ENCODE measurements at places on chromosomes 11 and 22. TPM values are rescaled to one million over a fixed set of nuclear protein-coding genes. Genes with fewer than 3 reads are reported as not detected.
A peak's percentile ranks its signal among the peaks of the same experiment; 100 is the strongest.

Gene SH3BP1
- polyA plus RNA-seq: 28.9 TPM

Gene E2F8
- polyA plus RNA-seq: 25.2 TPM

Gene NLRP14
- polyA plus RNA-seq: 0.07 TPM

Gene MTFP1
- polyA plus RNA-seq: 10.1 TPM

Gene CD3G
- 0.94 TPM for polyA plus RNA-seq

Gene AGBL2
- 14.8 TPM for polyA plus RNA-seq

Gene PGA5
- polyA plus RNA-seq: 0.44 TPM

Gene PRG3
- 0.69 TPM for polyA plus RNA-seq

DNA sequence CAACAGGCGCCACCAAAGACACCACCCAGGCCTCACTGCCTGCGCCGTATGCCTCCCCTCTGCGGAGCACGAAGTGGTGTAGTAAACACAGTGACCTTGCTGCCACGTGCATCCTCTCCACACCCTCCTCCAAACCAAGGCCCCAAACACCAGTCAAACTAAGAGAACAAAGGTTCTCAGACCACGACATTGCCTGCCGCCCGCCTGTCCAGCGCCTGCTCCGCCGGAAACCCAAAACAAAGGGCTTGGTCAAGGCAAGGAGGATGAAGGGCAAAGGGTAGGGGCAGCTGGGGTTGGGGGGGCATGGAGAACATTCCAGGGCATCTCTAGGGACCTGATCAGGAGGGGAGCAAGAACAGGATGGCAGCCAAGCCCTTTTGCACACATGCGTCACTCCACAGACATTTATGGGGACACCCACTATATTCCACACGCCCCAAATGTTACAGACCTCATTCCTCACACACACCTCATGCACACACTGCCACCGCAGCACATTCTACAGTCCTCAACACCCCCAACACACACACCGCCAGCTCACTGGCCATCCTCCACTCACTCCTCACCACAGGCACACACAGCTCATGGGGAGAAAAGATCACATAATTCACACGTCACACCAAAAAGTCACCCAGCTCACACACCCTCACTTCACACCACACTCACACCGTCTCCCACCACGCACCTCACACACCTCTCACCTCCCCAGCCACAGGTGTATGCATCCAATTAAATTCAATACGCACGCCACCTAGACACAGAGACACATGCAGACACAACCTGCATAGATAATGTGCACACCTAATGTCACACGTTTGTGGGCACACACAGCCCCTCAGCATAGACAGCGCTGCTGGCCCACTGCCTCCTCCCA, 34.5 kb downstream of the PDE2A start:
- DNase-seq: no peak

GRCh38 chr22:45010532-45010900, 711 bp upstream of the PHF21B start:
- peak; percentile 6 for DNase-seq

DNA sequence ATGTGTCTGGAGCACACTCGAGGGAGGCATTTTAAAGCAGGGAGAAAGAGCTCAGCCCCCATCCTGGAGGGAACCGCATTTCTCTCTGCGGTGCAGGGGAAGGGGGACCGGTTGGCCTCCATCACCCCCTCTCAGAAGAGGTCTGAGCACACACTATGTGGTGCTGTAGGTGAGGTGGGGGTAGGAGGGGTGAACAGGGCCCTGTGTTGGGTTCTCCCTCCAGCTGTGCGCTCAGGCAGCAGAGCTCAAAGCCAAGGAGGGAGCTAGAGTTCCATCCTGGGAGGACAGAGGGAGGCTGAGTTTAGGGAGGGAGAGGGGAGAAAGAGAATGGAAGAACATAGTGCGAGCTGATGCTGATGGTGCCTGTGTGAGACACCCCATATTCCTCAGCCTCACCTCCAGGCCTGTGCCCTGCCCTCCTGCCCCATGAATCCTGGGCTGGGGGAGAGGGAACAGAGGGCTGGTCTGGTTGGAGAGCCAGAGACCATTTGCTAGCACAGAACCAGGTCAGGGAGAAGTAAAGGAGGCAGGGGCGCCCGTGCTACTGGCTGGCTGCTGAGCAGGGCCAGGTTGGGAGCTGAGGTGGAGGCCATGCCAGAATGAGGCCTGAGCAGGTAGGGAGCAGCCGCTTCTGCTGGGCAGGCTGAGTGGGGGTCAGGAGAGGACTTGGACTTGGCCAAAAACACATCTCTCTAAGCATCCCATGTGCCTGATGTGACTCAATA, 43.7 kb downstream of the ALX4 start:
- no peak for DNase-seq

- no peak for DNase-seq
Observed at GRCh38 chr22:27388090-27388600, 413.4 kb downstream of the MN1 start.

DNA sequence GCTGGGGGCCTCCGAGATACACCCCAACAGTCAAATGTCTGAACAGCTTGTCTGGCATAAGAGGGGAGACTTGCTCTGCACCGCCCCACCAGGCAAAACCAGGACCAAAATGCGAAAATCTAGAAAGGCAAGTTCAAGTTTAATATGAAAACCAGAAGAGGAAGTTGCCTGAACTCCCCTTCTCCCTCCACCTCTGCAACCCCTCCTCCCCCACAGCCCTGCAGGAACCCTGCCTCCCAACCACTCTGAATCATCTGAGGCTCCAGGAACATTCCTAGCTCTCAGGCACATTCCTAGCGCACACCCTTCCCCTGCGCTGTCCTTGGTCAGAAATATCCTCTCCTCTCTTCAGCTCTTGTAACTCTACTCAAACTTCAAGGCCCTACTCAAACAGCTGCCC, 36.7 kb downstream of the ISX start:
- no peak for DNase-seq

DNA sequence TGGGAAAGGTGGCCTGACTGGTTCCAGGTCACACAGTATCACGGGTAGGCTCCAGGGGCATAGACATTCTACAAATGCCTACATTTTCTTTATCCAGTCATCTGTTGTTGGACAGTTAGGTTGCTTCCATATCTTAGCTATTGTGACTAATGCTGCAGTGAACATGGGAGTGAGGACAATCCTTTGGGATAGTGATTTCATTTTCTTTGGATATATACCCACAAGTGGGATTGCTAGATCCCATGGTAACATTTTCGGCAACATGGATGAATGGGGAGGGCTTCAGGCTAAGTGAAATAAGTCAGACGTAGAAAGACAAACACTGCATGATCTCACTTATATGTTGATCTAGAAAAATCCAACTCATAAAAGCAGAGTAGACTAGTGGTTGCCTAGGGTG, 744.3 kb downstream of the NTM start:
- no peak for DNase-seq

- peak; percentile 63 for DNase-seq
Observed at GRCh38 chr11:33724644-33725035, 11.6 kb downstream of the CD59 start.

- DNase-seq: no peak
Observed at GRCh38 chr11:57646799-57647303, 2.9 kb downstream of the YPEL4 start.

- no peak for DNase-seq
Observed at GRCh38 chr22:24225044-24225601, 19.8 kb downstream of the GGT5 start.

DNA sequence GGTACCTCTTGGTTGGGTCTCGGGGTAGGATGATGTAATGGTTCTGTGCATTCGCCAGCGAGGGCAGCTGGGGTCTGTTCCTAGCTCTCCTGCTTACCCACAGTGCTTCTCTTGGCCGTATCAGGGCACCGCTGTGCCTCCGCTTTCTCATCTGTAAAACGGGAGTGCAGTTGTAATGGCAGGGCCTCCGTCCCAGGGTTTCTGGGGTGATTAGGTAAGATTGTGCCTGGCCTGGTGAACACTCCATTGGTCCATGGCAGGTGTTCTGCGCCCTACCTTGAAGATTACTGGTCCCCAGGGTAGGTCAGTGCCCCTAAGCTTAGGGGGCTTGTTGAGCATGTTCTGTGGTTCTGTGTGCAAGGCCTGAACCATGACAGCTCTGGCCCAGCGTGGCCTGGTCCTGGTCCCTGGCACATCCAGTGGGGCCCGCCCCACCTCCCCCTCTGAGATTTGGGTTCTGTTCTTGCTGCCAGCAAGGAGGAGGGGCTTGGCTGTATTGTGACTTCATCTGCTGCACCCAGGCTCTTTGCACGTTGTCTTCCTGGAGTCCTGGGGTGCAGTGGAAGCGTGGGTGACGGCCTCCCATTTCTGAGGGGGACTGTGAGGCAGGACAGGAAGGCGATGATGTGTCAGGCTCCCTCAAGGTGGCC, 4.9 kb downstream of the MYRF start:
- no peak for DNase-seq

DNA sequence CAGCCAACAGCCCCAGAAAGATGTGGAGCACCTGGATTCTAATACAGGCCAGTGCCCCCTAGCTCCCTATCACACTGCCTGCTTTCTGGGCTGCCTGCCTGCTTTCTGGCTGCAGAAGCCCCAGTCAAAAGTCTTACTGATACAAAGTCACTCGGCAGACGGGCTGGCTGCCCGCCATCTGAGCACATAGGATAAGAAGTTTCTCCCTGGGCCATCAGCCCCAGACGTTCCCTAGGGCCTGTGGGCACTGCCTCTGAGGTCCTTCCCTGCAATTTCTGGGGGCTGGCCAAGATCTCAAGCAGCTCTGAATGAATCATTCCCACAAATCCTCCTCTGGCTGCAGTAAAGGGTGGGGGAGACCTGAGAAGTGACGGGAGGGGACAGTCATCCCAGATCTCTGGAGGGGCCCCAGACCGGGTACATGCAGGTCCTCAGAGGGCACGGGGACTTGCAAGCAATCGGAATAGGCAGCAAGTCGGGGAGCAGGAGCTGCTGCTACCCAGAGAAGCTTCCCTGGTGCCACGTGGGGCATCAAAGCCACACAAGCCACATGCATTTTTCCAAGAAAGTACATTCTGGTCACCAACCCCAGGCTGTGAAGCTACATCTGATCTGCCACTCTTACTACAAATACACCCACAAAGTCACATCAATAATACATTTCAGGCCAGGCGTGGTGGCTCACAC, 4.7 kb downstream of the TPST2 start:
- DNase-seq: peak; percentile 83

DNA sequence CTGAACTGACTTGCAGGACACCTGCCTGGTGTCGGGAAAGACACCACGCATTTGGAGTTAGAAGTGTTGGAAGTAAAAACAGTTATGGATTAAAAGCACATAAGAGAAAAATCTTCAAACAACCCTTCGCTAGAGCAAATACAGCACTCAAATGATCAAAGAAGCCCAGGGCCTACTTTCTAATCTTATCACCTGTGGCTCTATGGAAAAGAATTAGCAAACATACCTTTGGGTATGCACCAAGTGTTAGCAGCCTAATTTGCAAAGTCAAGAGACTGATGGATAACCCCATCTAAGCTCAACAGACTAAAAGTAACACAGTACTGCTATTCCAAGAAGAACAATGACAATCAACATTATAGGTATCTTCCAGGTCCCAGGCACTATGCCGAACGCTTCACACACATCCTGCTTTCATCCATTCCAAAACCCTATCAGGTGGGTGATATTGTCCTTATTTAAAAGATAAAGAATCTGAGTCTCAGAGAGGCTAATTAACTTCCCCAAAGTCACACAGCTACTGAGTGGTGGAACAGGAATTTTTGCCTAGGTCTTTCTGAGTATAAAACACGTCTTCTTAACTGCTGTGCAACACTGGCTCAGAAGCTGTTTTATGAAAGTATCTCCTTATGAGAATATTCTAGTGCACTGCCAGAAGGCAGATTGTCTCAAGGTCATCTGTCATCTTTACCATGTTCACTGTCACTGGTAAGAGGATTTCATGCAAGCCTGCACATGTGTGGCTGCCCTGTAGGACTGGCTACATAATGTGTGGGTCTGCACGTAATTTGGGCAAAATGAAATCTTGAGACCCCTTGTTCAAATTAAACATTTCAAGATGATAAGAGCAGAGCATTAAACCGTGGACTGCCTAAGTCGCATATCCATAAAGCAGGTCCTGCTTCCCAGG, 16.4 kb downstream of the SLC1A2 start:
- no peak for DNase-seq

DNA sequence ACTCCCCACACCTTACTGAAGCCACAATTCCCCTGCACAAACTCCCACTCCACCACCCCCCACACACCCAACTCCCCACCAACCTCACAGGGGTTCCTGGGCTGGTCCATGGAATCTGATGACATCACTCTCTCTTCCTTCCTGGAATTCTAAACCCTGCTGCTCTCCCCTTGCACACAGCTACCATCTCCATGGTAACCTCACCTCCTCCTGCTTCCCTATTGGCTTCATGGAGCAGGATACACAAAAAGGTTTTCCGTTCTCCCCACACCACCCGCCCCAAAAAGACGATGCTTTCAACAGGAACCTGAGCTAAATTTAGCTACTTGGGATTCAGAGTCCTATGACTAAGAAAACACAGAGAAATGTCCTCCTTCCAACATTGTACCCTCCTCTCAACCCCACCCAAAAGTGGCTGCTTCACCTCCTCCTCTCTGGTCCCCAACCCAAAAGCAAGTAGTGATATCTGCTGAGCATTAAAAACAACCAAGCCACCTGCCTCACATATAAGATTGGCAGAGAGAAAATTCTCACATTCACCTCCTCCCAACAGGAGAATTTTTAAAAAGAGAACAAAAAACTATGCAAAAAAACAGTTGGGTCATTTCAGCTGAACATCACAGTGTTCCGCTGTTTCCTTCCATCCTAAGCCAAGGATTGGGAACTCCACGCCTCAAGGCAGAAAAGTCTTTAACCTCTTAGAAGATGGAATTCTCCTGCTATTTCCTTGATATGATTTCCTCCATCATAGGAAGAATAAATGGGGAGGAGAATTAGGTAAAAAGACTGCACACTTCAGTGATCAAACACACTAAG, 66.9 kb downstream of the RBFOX2 start:
- peak; percentile 34 for DNase-seq

DNA sequence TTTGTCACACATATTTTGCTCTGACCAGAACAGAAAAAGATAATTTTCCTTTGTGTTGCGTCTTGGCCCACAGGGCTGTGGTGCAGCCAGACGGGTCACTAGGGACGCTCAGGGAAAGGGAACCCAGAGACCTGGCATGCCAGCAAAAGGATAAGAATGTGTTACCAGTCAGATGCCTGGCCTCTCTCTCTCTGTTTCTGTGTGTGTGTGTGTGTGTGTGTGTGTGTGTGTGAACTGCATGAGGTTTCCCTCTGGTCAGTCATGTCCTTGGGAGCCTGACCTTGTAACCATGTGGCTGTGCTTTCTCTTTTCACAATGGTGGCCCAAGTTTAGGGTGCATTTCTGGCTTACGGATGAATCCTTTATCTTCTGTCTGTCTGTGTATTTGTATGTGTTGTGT, 25.4 kb downstream of the CCKBR start:
- DNase-seq: no peak

GRCh38 chr11:2699185-2699530, 636 bp downstream of the KCNQ1OT1 start:
- no peak for DNase-seq

- DNase-seq: no peak
Observed at GRCh38 chr11:45158210-45158731, 11.8 kb downstream of the PRDM11 start.
